ENCODE measurements at places on chromosomes 3 and 15.

DNA sequence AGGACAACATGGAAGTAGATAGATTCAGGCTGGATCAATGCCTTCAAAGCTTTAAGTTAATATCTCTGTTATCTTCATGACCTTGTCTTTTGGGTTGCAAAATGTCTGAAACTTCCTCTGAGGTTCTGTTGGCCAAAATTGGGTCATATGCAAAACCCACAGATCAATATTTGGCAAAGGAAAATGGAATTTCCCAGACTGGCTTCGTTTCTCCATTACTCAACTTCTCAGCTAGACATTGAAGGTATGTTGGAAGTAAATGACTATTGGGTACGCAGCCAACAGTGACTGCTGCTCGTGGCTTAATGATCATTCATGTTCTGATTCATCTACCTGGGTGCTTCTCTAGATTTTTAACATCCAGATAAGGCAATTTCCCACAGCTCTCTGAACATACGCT is 675.4 kb upstream of the SGO1 start:
- peak; percentile 43 for DNase-seq

DNA sequence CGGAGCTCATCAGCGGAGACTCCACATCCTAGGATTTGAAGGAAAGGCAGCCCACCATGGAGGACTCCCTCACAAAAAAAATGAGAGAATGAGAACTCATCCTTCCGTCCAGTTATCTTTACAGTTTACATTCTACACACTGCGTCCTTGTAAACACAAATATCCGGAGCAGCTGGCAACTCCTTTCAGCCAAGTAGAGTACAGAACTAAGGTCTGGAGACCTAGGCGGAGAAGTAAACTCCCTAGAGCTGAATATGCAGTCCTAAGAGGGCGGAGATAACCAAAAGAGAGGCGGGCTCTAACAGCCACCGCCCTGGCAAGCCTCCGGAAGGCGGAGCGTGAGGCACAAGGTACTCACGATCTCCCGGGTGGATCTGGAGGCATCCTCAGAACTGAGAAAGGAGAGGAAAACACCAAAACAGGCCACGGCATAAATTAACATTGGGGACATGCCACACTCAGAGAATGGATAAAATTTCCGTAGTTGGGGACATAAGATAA is 924 bp upstream of the SIN3A start:
- DNase-seq, result peak; percentile 82

DNA sequence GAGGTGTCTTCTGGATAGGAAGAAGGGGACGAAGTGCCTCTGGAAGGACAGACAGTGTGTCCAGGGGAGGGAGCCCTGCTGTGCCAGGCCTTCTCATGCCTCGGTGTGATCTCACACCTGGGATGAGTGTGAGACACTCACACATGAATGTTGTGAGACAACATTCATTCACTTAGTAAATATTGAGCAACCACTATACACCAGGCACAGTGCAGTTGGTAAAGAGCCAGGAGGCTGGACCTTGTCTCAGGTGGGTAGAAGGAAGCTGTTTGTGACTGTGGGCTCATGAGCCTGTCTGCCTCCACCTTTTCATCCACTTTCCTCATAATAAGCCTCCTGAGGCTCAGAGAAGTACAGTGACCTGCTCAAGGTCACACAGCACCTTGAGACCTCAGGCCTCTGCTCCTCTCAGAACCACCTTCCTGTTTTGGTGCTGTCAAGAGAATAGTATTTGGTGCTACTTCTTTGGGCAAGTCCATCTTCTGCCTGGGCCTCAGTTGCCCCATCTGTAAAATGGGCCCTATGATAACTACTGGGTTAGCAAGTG is 20.9 kb downstream of the SLC6A6 start:
- peak; percentile 79 for DNase-seq

DNA sequence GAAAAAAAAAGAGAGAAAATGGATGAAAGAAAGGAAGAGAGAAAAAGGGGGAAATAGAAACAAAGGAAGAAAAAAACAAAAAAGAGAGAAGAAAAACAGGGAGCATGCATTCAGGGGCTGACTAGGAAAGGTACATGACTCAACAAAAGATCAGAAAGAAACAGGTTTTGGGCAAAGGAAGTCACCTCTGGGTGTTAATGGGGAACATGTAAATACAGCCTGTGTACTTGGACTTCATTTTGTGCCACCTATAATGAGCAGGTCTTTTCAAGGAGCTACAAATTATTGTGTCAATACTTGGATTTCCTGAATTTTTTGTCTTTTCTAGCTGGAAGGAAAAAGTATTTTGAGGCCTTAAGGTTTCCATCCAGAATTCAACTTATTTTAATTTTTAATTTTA is 53.4 kb upstream of the CCDC50 start:
- DNase-seq, result no peak

GRCh38 chr15:77004189-77004588 is 9.3 kb downstream of the PSTPIP1 start:
- no peak for DNase-seq

DNA sequence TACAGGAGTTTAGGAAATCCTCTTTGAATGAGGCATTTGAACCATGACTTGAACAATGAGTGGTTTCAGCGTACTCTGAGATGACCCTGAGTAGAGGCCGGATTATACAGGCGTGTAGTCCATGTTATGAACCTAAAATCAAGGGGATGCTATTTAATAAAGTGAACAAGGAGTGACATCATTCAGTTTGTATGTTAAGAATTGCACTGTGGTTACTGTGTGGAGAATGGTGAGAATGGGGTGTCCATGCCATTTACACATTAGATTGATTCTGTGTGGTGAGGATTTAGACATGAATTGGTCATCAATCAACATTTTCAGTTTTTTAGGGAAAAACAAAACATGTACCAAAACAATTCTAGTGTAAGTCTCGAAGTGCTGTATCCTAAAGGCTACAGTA is 65.8 kb downstream of the TPRG1 start:
- DNase-seq, result no peak

- DNase-seq, result no peak
Observed at GRCh38 chr3:28586325-28586724, 237.7 kb upstream of the AZI2 start.

GRCh38 chr15:32987067-32987466 is 207.4 kb downstream of the FMN1 start:
- no peak for DNase-seq

GRCh38 chr3:58754074-58754473 is 87.5 kb upstream of the FAM3D start:
- no peak for DNase-seq

- no peak for DNase-seq
Observed at GRCh38 chr15:101445562-101446517, 43.7 kb downstream of the PCSK6 start.

DNA sequence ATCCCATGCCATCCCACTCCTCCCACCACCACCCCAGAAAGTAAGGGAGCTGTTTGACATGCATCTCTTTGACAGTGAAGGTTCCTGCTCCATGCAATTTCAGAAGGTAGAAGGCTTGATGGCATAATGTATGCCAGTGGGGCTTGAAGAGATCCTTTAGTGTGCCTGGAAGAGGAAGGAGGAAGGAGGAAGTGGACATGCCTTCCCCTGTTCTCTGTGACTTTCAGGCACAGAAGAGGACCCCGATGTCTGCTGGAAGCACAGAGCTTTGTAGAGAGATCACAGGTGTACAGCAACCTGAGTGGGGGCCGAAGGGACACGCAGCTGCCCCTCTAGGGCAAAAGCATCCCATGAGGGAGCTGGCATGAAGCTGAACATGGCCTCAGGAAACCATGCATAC is 171.6 kb downstream of the CD47 start:
- no peak for DNase-seq

DNA sequence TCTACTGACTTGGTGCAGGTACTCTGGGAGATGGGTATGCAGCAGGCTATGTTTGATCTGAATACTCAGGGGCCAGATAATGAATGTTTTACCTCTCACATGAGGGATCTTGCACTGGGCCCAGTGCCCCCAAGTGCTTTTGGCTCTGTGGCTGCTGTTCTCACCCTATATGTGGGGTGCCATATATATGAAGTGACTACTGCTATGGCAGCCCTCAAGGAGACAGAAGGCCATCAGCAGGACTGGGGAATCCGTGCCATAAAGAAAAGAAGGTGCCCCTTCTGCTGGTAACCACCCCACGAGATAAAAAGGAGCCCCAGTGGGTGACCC is 302.1 kb downstream of the ZPLD1 start:
- DNase-seq, result no peak

DNA sequence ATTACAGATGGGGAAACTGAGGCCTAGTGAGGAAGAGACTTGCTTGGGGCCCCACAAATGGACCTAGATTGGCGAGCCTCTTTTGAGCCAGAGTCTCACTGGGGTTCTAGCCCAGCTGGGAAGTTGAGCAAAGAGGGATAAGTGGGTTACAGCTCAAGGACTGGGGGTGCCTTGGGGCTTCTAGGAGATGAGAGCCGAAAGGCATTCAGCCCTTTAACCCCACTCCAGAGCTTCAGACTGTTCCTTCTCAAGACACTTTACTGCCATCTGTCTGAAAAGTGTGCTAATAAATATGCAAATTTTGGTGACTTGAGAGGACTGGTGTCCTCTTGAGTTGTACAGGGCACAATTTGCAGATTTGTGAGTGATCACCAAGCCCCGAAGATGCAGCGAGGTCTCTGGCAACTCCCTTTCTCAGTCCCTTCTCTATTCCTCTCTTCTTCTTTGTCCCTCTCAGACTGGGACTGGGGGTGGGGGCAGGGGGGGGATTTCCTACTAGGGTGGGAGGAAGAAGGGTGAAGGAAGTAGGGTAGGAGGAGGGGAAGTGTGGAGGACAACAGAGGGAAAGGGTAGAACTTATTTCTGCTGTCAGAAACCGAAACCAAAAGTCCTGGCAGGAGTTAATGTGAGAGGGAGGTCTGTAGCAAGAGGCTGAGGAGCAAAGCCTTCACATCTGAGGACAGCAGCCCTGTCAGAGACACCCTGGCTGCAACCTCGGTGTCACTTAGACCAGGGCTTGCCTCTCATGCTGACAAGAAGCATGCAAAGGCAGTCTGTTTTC is 16.2 kb upstream of the ANKDD1A start:
- DNase-seq, result no peak

DNA sequence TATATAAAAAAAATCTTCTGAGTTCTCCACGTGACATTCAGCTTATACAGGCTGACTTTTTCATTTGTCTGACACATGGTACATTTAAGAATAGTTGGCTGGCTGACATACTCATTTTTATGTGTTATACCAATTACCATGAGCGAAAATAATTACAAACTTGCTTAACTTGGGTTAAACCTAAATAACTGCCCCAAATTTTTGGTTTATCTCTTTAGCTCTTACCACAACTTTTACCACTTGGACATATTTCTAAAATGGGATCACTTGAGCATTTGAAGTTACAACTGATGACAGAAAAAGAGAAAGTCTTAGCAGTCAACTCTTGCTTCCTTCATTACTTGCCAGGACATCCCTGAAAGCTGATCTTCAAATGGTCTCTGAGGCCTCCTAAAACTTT is 618.1 kb downstream of the RBMS3 start:
- no peak for DNase-seq
